Mucosa of descending colon (tissue), 3 donors: ENCODE measurements at places on chromosomes 1 and 21.

DNA sequence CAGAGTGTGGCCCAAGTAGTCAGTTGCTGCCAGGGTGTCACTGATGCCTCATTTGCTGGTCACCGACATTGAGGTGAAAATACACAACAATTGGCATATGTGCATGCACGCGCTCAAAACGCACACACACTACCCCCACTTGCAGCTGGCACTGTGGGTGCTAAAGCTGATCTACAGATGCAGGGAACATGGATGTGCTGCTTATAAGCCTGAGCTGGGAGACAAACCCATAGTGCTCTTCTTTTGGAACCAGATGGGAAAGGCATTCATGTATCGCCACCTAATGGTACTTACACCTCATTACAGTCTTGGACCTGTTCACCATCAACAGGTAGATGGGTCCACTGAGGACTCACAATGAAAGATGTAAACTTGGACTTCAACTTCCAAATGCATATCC, 70.3 kb upstream of the CAMK1G start:
- no peak for DNase-seq

GRCh38 chr1:25503551-25504426, 39.6 kb upstream of the LDLRAP1 start:
- DNase-seq: peak; percentile 82

DNA sequence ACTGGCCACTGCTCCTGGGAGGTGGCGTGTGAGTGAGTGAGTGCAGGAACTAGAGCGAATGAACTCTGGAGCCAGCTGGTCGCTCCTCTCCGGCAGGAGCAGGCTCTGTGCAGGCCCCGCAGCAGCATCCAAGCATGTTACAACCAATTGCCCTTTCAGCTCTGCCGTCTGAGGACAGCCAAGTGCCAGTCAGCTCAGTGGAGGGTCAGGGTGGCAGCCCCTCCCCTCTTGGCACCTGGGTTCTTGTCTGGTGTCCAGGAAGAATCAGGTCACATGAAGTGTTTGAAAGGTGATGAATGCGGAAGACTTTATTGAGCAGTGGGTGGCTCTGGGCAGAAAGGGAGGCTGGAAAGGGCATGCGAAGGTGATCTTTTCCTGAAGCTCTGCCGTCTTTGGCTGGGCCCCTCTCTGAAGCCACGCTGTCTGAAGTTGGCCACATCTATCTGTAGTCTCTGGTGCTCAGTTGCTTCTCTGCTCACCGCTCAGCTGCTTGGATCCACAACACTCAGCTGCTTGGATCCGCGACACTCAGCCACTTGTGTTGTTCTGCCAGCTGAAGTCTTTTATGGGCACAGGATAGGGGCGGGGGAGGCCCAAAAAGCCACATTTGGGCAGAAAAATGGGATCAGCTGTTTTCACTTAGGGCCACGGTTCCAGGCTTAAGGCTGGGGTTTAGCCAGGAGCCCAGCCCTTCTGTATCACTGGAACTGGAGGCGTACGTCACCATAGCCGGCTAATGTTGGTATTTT, 139.8 kb downstream of the ADSS2 start:
- no peak for DNase-seq

DNA sequence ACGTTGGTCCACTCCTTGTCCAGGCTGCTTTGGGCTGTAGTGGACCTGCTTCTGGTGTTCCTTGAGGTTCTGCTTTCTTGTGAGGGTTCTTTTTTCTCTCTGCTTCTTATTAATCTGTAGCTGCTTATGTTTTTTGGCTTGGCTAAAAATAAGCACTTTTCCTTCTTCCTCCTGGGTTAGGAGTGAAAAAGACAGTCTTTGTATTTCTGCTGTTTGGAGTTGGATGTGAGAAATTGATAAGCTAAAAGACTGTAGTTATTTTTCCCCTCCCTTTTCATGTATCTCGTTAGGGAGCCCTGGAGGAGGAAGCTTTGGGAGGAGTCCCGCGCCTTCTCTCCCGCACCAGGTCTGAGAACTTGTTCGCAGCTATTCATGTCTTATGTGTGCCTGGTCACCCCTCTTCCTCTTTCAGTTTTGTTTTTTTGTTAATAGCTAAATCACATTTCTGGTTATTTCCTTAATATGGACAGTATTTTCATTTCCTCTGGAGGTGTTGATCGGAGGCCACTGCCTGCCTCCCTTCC, 79.0 kb downstream of the GALNT2 start:
- DNase-seq: no peak

- no peak for DNase-seq
Observed at GRCh38 chr1:55402671-55403464, 187.7 kb upstream of the USP24 start.

DNA sequence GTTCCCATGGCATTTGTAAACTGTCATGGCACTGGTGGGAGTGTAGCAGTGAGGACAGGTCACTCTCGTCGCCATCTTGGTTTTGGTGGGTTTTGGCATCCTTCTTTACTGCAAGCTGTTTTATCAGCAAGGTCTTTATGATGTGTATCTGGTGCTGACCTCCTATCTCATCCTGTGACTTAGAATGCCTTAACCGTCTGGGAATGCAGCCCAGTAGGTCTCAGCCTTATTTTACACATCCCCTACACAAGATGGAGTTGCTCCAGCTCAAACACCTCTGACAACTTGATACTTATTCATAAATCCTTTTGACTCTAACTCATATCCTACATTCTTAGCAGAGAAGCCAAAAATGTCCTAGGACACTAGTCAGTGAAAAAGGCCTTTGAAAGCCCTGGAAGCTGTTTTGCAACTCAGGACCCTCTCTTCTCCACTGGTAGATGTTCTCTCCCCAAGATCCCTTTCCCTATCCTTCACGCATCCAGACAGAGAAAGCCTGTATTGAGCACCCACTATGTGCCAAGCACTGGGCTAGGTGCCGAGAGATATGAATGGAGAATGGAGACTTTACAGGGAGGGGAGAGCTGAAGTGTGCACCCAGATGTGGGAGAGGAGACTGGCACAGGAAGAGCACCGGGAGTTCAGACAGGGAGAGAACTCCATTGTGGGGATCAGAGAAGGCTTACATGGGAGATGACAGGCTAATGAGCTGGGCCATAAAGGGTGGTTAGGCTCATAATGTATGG, 6.7 kb upstream of the CSRP1 start:
- DNase-seq: no peak

DNA sequence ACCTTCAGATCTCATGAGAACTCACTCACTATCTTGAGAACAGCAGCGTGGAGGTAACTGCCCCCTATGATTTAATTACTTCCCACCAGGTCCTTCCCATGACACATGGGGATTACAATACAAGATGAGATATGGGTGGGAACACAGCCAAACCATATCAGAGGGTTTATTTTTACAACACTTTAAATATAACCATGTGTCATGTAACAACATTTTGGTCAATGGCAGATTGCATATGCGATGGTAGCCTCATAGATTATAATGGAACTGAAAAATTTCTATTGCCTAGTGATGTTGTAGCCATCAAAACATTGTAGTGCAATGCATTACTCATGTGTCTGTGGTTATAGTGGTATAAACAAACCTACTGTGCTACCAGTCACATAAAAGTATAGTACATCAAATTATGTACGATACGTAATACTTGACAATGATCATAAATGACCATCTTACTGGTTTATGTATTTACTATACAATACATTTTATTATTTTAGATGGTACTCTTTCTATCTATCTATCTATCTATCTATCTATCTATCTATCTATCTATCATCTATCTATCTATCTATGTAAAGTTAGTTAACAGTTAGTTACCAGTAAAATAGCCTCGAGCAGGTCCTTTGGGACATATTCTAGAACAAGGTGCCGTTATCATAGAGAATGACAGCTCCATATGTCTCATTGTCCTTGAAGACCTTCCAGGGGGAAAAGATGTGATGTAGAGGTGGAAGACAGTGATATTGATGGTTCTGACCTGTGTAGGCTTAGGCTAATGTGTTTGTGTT, 12.6 kb upstream of the S100B start:
- DNase-seq: no peak

- no peak for DNase-seq
Observed at GRCh38 chr1:24344090-24344742, 25.1 kb downstream of the GRHL3 start.

DNA sequence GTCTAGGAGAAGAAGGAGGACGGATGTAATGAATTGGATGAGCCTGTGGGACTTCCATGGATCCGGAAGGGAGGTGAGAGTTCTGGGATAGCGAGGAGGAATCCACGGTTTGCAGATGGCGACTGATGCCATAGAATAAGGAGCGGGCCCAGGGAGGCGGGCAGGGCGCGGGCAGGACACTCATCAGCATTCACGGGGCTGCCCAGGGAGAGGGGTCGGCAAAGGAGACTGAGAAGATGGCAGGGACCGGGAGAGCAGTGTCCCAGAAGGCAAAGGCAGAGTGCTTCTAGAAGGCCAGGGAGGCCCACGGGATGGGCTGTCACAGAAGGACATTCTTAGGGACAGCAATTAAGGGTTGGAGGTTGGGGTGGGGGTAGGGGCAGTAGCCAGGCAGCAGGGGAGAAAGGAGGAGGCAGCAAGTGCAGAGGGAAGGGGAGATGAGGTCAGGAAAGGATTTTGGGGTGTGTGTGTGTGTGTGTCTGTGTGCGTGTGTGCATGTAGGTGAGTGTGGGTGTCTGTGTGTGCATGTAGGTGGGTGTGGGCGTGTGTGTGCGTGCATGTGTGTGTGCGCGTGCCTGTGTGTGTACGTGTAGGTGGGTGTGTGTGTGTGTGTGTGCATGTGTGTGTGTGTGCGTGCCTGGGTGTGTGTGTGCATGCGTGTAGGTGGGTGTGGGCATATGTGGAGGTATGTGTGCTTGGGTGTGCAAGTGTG, 1.1 kb upstream of the COL8A2 start:
- DNase-seq: no peak

GRCh38 chr1:65434255-65434654, 13.8 kb downstream of the LEPR start:
- no peak for DNase-seq

GRCh38 chr1:155124503-155125463, 2.9 kb upstream of the EFNA1 start:
- peak; percentile 67 for DNase-seq

- no peak for DNase-seq
Observed at GRCh38 chr21:42527489-42528158, 14.0 kb downstream of the SLC37A1 start.

GRCh38 chr1:110148961-110149360, 1.3 kb upstream of the SLC6A17 start:
- no peak for DNase-seq
